ENCODE measurements at places on chromosomes 3 and 15.

DNA sequence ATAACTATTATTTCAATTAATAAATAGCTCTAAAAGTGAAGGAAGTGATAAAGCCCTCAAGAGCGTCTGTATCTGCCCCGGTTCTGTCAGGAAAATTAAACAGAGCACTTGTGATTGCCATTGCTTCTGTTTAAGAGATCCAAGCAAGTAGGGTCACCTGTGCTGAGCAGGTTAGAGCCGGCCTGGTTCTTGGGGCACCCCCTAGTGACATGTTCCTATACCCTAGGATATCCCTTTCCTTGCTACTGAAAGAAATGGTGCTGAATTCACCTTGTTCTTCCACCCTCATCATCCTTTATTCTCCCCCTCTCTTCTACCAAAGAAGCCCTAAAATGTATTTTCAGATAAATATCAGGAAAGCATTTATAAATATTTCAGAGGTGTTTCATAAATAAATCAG, 323.5 kb downstream of the RORA start:
- DNase-seq: peak; percentile 32

GRCh38 chr3:108293858-108294257, 2.5 kb upstream of the HHLA2 start:
- no peak for DNase-seq

- no peak for DNase-seq
Observed at GRCh38 chr3:168624892-168625448, 529.2 kb upstream of the GOLIM4 start.

- DNase-seq: no peak
Observed at GRCh38 chr15:57215326-57215725, 161.0 kb upstream of the CGNL1 start.

DNA sequence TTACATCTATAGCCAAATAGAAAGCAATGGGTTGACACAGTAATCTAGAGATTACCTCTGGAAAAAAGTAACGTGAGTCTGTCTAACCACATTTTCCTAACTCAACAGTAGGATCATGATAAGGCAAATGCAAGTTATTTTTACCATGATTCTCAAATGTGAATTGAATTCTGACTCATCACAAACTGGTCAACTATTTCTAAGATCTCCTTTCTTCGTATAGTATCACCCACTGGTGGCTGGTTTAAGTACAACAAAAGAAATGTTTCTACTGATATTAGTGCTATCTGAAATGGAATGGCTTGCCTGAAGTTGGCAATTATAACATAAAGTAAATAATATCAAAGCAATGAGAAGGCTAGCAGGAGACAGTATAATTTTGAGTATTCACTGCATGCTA, 102.2 kb downstream of the ABI3BP start:
- DNase-seq: no peak

GRCh38 chr15:70752193-70752635, 11.1 kb downstream of the UACA start:
- DNase-seq: no peak

- no peak for DNase-seq
Observed at GRCh38 chr3:154851644-154852043, 228.5 kb upstream of the MME start.

- no peak for DNase-seq
Observed at GRCh38 chr3:152728231-152728980, 106.5 kb upstream of the P2RY1 start.

- no peak for DNase-seq
Observed at GRCh38 chr15:66078196-66078928, 175.2 kb downstream of the MEGF11 start.

DNA sequence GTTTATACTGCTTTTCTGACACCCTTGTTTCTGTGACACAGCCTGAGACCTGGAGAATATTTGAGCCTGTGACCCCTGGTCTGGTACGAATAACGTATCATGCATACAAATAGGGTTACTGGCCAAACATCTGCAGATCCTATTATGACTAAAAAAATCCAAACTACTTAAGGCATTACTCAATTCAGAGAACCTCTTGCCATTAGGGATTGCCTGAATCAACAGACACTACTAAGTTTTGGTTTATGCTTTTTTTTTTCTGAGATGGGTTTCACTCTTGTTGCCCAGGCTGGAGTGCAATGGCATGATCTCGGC, 35.4 kb downstream of the OSBPL10 start:
- DNase-seq: no peak

GRCh38 chr3:152720951-152721718, 113.8 kb upstream of the P2RY1 start:
- no peak for DNase-seq

DNA sequence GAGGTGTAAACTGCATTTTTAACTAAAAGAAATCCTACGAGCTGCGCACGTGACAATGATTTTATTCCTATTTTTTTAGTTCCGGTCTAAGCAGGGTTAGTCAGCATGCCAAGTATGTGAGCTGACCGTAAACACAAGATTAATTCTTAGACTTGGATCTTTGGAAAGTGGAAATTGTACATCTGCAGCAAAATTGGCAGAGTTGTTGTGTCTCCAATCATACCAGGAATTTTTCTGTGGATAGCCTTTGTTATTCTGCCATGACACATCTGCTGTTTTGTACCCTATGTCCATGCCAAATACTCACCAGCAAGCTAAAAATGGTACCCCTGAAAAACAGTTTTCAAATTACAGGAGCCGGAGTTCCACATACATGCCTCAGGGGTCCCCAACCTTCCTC, 562.5 kb downstream of the UNC13C start:
- DNase-seq: no peak

DNA sequence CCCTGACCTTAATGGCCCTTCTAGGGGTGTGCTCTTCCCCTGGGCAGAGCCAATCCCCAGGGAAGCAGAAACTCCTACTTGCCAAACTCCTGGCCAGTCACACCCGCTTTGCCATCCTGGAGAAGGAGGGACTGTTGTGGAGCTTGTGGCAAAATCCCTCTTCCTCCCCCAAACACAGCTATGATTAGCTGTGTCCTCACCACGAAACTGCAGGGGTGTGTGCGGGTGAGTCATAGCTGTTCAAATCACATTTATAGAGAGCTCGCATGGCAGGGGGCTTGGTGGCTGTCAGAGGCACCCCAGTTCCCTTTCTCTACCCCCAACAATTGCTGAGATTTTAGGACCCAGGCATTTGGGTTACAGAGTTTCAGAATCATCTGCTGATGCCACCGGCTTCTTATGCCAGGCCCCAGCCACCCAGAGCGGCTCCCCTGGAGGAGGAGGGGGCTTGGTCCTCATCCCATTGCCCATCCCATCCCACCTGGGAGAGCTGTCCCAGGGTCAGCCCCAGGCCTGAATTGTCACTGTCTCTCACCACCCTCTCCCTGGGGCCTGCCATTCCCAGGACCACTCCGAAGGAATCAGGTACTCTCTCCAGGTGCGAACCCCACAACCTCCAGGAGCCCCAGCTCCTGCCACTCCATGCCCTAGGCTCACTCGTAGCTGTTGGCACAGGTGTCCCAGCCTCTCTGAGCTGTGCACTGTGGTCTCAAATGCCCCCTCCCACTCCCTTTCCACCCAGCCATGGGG, 28.8 kb upstream of the MAGEF1 start:
- DNase-seq: no peak

- DNase-seq: no peak
Observed at GRCh38 chr3:150146991-150147761, 176.5 kb upstream of the PFN2 start.

DNA sequence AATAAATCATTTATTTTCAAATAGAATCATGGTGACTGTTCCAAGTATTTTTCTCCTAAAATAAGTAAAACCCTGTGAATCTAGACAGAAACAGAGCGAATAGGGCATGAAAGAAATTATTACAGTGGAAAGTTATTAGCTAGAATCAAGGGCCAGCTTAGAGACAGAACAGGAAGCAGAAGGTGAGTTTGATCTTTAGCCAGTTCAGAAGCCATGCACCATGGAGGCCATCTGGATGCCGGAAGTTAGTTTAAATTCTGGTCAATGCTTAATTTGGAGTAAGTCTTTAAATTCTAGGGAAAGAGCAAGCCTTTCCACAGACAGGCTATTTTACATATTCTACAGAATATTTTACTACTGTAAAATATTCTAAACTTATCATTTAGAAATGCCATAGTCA, 574.8 kb downstream of the CADM2 start:
- no peak for DNase-seq

All from stimulated activated CD4-positive, alpha-beta T cell treated with anti-CD3 and anti-CD28 coated beads, Interleukin-1b, Interleukin-23, amount 100 ng/mL, for 4 hours (primary cell).